Esophagus mucosa (tissue), 1 donor: ENCODE measurements at places on chromosomes 6 and 20. TPM values are rescaled to one million over a fixed set of nuclear protein-coding genes. Genes with fewer than 3 reads are reported as not detected.

The NRN1 gene
- total RNA-seq = 1.6 TPM

The POU5F1 gene
- 0.40 TPM for total RNA-seq

The TRIM40 gene
- total RNA-seq = not detected

The DEFB115 gene
- not detected for total RNA-seq

The GSTA5 gene
- not detected for total RNA-seq

The ZNF165 gene
- 3.0 TPM for total RNA-seq

The MLIP gene
- 8.5 TPM for total RNA-seq

The LTA gene
- not detected for total RNA-seq

The GZF1 gene
- 3.6 TPM for total RNA-seq

The LCA5 gene
- 0.80 TPM for total RNA-seq

The SRSF6 gene
- total RNA-seq = 75.8 TPM

The ERVFRD-1 gene
- total RNA-seq = not detected

The CFAP61 gene
- total RNA-seq = not detected

The MAS1 gene
- not detected for total RNA-seq

The TMEM14C gene
- 64.5 TPM for total RNA-seq

The SMOC2 gene
- total RNA-seq = 1.9 TPM

The PRR18 gene
- 0.04 TPM for total RNA-seq

The GPX5 gene
- not detected for total RNA-seq

The MUC21 gene
- total RNA-seq = 721 TPM

The TNFRSF6B gene
- 4.5 TPM for total RNA-seq
